ENCODE measurements at places on chromosomes 6 and 20. TPM values are rescaled to one million over a fixed set of nuclear protein-coding genes. Genes with fewer than 3 reads are reported as not detected.

DNA sequence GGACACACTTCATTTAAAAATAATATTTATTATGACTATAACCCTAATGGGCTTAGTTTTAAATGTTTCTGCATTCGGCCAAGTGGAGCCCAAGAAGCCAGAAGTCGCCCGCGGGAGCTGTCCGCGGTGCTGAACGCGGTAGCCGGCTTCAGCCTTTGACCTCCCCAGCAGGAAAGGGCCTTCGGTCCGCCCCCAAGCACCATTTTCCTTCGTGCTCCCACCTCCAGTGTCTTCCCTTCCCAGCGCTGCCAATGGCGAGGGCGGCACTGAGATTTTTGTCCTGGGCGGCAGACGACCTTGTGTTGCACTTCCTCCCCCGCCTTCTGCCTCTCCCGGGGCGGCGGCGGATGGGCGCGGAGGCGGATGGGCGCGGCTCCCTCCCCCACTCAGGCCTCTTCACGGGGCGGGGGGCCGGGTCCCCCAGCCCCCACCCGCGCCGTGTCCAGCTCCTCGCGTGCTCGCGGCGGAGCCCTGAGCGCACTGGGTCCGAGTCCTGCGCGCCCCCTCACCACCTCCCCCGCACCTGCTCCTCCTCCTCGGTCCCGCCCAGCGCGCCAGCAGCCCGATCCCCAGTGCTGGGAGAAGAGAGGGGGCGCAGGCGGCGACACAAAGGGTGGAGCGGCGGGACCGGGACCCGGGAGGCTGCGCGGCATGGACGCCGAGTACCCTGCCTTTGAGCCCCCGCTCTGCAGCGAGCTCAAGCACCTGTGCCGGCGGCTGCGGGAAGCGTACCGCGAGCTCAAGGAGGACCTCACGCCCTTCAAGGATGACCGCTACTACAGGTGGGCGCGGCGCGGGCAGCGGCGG, 23.6 kb upstream of the TMEM181 start:
- peak overlapping the region; percentile 64 for H3K4me3 ChIP-seq
- no peak overlapping the region for H3K27ac ChIP-seq

DNA sequence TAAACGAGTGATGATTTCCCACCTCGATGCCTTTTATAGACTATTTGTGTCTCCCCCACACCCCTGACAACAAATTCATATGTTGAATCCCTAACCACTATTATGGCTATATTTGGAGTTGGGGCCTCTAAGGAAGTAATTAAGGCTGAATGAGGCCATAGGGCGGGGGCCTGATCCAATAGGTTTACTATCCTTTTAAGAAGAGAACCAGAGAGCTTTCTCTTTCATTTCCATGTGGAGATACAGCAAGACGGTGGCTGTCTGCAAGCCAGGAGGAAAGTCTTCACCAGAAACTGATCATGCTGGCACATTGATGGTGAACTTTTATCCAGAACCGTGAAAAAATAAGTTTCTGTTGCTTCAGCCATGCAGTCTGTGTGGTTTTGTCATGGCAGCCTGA, 38.9 kb upstream of the CLIC5 start:
- no peak for DNase-seq
- H3K4me3 ChIP-seq, result no peak overlapping the region

GRCh38 chr6:33992191-33992590, 153.7 kb downstream of the GRM4 start:
- H3K4me1 ChIP-seq, result no peaks in the 10 kb centered on the region
- no peaks in the 10 kb centered on the region for H3K36me3 ChIP-seq
- DNase-seq, result no peak

- no peaks in the 10 kb centered on the region for H3K27me3 ChIP-seq
- DNase-seq, result no peak
- no peak overlapping the region for H3K4me3 ChIP-seq
- no peak overlapping the region for H3K27ac ChIP-seq
These were observed 41.4 kb downstream of the KIZ start for GRCh38 chr20:21167261-21167660.

- no peak for DNase-seq
- no peak overlapping the region for H3K4me3 ChIP-seq
- H3K36me3 ChIP-seq, result no peaks in the 10 kb centered on the region
These were observed 419.3 kb upstream of the EYS start for GRCh38 chr6:66126358-66126757.

DNA sequence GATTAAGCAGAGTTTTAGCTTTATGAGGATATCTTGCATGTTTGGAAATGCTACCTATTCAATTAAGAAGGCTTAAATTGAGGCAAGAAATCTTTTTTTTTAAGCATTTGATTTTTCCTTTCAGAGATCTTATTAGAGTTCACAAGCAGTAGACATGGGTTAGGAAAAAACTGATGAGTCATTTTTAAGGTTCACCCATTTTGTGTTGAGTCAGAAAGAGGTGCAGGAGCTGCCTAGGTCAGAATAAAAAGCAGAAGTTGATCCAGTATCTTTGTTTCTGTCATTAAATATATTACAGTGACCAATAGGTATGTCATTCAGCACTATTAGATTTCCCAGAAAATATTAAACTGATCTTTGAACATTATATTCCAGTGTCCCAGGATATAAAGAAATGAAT, 306.8 kb downstream of the LMBRD1 start:
- DNase-seq, result no peak
- no peaks in the 10 kb centered on the region for H3K36me3 ChIP-seq
- no peak overlapping the region for H3K27ac ChIP-seq
- no peaks in the 10 kb centered on the region for H3K27me3 ChIP-seq
- no peaks in the 10 kb centered on the region for H3K4me1 ChIP-seq

Gene SIRPG
- 28.7 TPM for total RNA-seq

Gene C6orf15
- not detected for total RNA-seq

Gene CRIP3
- 0.34 TPM for total RNA-seq

Gene FAM162B
- total RNA-seq, result not detected

Gene NFKBIE
- 23.8 TPM for total RNA-seq
